Stimulated activated CD8-positive, alpha-beta memory T cell treated with anti-CD3 and anti-CD28 coated beads, Interleukin-7, amount 100 ng/mL, for 1 hour (primary cell): ENCODE measurements at places on chromosomes 2 and 18.

DNA sequence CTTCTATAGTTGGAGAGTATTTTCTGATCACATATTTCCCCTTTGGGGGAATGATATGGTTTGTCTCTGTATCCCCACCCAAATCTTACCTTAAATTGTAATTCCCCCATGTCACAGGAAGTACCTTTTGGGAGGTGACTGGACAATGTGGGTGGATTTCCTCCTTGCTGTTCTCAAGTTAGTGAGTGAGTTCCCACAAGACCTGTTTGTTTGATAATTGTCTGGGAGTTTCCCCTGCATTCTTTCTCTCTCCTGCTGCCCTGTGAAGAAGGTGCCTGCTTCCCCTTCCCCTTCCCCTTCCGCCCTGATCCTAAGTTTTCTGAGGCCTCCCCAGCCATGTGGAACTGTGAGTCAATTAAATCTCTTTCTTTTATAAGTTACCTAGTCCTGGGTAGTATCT is 222.7 kb upstream of the SLC39A10 start:
- no peak for DNase-seq

GRCh38 chr2:177675350-177675821 is 282.8 kb downstream of the AGPS start:
- DNase-seq: no peak

- no peak for DNase-seq
These were observed 89.5 kb upstream of the NCK2 start for GRCh38 chr2:105655244-105655643.

DNA sequence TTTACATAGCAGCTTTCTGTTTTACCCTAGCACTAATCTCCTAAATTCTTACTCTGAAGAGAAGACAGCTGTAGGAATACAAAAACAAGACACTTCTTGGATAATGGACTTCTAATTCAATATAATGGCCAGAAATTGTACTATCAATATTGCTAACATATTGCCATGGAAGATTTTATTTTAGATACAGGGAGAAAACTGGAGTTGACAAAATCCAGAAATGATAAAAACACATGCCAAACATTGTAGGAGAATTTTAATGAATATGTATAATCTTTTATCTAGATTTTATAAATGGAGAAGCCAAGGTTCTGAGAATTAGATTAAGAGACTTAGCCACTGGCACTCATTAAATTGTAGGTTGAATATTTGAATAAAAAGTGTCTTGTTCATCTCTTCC is 1838.8 kb upstream of the LRRTM1 start:
- DNase-seq: no peak

DNA sequence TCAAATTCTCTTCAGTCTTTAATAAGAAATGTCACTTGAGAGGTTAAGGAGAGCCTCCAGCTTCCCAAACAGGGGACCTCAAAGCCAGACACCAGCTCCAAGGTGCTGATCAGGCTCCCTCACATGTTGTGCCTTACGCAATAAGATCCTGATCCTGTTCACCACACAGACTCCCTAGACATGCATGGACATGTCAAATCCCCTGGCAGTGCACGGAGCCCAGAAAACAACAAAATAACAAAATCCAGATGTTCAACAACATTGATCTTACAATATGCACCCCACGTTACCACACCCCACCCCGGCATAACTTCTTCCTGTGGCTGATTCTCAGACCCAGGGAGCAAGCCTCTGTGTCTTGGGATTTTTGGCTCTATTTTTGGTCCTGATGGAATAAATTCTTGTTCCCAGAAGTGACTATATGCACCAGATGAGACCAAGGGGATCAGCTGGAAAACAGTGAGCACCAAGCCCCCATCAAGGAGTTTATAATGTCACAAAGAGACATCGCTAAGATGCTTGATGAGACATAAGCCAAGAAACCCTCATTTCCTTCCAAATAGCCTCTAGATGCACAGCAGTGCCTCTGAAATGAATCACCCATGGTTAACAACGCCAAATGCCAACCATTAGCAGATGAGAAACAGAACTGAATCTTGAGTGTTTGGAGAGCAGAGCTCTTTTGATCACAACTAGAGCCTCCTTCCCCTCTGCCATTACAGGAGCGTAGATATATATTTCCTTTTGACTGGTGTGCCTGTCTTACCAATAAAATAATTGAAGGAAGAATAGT is 198.2 kb downstream of the PRKCE start:
- no peak for DNase-seq

DNA sequence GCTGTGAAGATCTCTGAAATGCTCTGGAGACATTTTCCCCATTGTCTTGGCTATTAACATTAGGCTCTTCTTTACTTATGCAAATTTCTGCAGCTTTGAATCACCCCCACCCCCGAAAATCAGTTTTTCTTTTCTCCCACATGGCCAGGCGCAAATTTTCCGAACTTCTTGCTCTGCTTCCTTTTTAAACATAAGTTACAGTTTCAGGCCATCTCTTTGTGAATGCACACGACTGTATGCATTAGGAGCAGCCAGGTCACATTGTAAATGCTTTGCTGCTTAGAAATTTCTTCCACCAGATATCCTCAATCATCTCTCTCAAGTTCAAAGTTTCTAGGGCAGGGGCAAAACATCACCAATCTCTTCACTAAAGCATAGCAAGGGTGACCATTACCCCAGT is 106.8 kb downstream of the PARD3B start:
- DNase-seq: no peak

- DNase-seq: no peak
These were observed 152.7 kb downstream of the TWIST2 start for GRCh38 chr2:239000500-239001073.

- no peak for DNase-seq
These were observed 70.7 kb downstream of the CCDC93 start for GRCh38 chr2:117943013-117943672.

DNA sequence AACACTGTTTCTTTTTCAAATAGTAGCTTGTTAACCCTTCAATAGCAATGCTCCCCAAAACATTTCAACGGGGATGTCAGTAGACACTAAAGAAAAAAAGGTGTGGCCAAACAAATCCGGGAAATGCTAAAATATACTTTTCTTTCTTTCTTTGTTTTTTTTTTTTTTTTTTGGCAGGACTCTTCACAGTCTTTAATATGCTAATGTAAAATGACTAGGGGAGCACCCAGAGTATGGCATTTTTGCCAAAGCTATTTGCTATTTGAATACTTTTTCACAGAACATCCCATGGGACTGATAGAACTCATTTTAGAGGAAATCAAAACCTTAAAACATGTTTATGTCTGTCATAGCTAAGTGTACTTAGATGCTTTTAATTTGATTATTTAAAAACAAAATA is 32.1 kb downstream of the ATF2 start:
- no peak for DNase-seq

DNA sequence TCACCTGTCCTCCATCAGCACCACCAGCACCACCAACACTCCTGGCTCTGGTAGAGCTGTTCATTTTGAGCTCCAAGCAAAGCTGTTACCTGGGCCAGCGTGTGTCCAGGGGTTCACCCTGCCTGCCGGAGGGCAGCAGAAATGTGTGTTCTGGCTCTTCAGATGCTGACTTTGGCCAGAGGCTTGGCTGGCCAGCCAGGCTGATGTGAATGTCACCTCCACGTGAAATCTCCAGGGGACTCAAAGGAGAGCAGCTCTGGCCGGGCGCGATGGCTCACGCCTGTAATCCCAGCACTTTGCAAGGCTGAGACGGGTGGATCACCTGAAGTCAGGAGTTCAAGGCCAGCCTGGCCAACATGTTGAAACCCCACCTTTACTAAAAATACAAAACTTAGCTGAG is 33.5 kb downstream of the CIB4 start:
- DNase-seq: no peak

- no peak for DNase-seq
These were observed 338.4 kb downstream of the ZNF804A start for GRCh38 chr2:184936761-184937160.

- no peak for DNase-seq
These were observed 64.7 kb downstream of the CCDC148 start for GRCh38 chr2:158391876-158392275.

GRCh38 chr2:215280326-215280725 is 31.5 kb upstream of the ATIC start:
- no peak for DNase-seq

DNA sequence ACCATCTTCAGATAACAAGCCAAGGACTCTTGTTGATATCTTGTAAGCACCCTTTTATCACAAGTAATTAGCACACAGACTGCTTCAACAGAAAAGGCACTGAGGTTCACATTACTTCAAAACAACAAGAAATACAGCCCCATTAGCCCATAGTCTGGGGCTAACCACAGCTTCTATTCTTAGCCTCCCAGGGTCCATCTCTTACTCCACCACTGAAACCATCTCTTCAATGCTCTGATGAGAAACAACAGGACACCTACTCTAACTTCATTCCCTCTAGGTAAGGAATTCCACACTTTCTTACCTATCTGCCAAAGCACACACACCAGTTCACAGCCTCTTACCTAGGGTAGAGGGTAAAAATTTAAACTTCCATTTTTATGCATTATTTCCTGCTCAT is 26.4 kb upstream of the CYTIP start:
- no peak for DNase-seq

- peak; percentile 15 for DNase-seq
These were observed 111.4 kb downstream of the FTCDNL1 start for GRCh38 chr2:199739413-199740110.

DNA sequence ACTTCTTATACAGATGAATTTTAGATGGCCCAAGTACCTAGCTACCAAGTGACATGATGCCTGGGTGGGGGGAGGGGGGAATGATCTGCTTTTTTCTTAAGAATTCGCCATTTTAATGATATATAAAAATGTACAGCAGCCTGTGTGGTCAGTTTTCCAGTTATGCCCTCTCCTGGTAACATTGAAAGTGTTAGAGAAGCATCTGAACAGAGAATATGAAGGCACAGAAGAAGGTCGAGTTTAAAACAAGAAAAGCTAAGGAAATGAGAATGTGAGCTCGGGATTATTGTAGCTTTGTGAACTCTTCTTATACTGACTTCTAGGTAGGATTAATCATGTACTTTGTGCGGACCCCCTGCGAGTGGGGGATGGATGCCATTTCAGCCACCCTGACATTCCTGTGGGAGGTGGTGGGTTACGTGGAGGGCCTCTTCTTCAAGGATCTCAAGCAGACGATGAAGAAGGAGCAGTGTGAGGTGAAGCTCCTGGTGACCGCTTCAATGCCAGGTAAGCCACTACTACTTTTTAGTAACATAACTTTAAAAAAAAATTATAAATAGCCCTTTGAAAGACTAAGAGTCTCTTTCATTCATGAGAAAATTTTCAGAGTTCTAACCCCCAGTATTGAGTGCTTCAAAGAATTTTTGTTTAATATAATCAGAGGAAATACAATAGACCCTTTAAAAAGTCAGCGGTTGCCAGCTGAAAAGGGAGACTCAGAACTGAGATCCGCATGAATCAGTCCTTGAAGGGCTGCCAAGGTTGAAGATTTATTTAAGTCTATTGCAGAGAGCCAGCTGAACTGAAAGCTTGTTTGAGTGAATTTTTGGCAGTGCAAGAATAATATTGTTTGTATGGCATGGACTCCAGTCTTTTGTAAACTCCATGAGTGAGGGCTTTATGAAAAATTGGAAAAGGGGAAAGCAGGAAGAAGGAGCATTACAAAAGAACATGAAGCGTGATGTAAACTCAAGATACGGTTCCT is 68.6 kb upstream of the RPE start:
- no peak for DNase-seq

DNA sequence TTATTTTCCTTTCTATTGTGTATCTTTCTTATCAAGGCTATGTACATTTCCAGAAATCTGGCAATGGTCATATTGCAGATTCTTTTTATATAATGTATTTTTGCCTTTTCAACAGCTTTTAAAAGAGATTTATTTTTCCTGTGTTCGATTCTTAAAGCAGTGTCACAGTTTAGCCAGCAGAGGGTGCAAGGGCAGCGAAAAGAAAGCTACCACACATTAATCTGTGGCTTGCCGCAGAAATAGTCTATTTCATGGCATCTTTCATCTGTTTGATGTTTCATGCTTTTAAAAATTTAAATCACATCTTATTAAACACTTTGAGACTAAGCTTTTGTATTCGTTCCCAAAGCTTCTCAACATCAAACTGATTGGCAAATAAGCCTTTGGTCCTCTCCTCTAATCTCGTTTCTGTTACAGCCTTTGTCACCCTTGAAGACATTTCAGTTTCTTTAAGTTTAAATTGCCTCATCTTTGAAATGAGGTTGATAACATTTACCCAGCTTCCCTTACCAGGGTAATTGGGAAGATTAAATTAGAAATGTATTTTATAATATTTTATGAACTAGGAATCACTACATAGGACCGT is 73.3 kb downstream of the PIK3C3 start:
- DNase-seq: no peak

- no peak for DNase-seq
These were observed 13.5 kb downstream of the HSPD1 start for GRCh38 chr2:197486175-197486574.

- DNase-seq: no peak
These were observed 31.1 kb downstream of the GREB1 start for GRCh38 chr2:11564816-11565567.

DNA sequence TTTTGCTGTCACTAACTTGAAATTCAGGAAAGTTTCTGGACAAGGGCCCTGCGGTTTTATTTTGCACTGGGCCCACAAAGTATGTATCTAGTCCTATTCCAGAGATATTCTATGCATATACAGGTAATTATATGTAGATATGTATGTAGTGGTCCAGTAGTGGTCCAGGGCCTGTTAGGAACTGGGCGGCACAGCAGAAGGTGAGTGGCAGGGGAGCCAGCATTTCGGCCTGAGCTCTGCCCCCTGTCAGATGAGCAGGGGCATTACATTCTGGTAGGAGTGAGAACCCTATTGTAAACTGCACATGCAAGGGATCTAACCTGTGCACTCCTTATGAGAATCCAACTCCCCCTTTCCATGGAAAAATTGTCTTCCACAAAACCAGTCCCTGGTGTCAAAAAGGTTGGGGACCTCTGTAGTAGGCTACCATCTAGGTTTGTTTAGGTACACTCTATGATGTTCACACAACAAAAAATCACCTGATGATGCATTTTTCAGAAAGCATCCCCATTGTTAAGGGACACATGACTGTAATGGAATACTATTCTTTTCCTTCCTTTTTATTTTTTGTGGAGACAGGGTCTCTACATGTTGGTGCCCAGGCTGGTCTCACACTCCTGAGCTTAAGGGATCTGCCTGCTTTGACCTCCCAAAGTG is 2.8 kb upstream of the PPP4R3B start:
- DNase-seq: no peak

DNA sequence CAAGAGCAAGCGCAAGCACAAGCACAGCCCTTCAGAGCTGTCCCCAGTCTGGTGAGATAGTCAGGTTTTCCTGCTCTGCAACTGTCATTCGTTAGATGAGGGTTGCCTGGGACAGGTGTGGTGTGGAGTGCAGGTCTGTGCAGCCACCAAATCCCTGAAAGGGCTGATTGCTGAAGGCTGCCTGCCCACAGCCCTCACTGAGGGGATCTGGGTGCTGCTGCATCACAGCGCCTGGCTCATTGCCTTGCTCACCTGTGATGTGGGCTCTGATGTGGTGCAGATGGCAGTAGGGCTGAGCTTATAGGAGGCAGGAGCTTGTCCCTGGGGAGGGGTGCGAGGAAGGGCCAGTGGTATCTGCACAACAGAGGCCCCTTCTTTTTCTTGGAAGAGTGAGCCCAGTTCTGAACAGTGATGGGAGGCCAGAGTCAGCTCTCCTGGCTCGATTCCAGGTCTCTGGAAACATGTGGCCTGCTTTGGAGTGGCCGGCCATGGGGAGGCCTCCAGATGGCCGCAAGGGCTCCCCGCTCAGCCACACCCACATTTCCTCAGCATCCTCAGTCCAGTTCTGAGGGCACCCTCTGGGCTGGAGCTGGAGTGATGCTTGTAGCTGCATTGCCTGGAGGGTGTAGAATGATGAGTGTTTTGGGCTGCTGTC is 11.4 kb downstream of the UBE2F start:
- no peak for DNase-seq

GRCh38 chr2:14773696-14774095 is 141.2 kb downstream of the LRATD1 start:
- DNase-seq: no peak
